ENCODE measurements at places on chromosomes 5 and 9.

DNA sequence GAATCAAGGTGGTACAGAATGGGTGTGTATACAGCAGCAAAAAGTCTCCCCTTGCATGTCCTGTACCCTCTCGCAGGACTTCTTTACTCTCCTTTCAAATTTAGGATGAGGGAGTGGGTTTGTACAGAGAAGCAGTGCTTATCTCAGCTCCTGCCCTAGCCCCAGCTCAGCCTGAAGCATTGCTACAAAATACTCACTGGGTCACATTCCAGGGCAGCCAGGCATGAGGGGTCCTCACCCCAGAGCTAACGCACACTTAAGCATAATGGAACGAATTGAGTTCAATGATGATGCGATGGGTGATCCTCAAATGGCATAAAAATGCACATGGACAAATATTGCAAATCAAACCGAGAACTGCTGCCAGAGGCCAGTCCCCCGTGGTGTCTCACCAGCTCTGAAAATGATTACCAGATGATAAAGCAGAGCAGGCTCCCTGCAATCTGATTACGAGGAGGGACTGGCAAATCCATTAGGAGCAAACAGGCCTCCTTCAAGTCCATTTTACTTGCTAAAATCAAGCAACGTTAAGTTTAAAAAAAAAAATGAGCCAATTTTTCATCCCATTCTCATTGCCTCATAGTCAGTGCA is 231.6 kb upstream of the TAS2R1 start:
- DNase-seq = no peak

GRCh38 chr5:41748631-41749030 is 121.6 kb downstream of the OXCT1 start:
- DNase-seq = no peak

- DNase-seq = peak; percentile 36
Observed at GRCh38 chr5:56123531-56124243, 109.4 kb downstream of the ANKRD55 start.

DNA sequence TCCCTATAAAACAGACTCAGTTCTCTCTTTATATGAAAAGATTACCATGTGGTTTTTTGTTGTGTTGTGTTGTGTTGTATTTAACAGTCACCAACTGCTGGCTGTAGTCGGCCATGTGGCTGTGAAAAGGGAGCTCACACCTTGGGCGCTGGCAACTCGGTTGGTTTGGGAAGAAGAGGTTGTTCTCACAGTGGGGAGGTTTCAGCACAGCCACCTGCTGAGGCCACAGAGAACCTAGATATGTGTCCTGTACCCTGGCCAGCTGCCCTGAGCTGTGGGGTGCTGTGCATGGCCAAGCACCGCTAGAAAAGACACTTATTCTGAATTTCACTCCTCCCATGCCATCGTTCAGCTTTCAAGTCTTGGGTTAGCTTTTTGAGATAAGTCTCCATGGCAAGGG is 58.8 kb downstream of the SYK start:
- DNase-seq = no peak

DNA sequence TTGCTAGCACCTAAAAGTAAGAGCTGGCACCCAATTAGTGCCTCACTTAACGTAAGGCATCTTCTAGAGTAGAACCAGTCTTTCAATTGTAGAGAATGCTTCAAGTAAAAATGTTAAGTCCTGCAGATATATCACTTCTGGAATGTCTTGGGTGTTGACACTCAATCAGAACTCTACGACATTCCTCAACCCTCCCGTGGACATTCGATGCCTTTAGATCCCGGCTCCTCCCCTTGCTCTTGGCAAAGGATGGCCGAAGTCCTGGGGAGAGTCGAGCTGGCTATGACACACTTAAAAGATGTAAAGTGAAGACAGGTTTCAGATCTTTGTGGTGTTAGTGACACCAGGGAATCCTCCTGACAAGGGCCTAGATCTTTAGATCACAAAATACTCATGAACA is 87.5 kb upstream of the ERCC6L2 start:
- DNase-seq = no peak

- no peak for DNase-seq
Observed at GRCh38 chr9:123812984-123813383, 116.9 kb downstream of the DENND1A start.

DNA sequence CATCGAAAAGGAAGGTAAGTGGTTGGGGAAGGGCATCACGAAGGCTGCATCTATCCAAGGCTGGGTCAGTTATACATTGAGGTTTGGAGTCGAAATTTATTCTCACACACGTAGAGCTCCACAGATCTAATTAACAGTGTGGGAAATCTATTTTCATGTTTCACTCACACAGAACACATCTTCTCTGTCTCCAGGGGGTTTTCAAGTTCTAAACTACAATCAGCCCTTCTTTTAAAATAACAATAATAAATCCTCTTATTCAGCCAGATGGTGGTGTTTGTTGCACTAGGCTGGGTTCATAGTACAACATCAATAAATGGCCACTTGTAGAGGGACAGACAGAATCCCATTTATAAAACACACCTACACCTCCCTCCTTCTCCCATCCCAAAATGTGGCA is 174.5 kb upstream of the KLF9 start:
- DNase-seq = no peak

DNA sequence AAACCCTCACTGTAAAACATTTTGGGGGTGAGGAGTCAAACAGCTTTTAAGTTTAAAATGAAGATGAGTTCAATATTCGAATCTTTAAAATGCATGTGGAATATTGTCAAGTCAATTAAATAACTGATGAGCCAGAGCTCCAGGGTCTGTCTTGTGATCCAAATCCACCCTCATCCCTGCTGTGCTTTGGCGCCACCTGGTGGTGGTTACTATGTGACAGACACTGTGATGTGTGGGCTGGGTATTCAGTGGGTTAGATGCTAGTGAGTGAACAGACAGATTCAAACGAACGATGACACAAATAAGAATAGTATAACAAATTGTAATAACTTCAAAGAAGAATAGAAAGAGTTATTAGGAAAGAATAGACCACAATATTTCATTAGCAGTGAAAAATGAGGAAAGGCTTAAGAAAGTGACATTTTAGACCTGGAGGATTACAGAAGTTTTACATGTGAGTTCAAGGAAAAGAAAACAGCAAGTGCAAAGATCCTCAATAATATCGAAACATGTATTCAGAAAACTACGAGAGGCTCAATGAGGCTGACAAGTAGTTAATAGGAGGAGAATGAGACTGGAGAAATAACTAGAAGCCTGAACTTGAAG is 51.4 kb upstream of the CHSY3 start:
- DNase-seq = peak; percentile 97

GRCh38 chr9:27059412-27059811 is 49.6 kb upstream of the TEK start:
- no peak for DNase-seq

DNA sequence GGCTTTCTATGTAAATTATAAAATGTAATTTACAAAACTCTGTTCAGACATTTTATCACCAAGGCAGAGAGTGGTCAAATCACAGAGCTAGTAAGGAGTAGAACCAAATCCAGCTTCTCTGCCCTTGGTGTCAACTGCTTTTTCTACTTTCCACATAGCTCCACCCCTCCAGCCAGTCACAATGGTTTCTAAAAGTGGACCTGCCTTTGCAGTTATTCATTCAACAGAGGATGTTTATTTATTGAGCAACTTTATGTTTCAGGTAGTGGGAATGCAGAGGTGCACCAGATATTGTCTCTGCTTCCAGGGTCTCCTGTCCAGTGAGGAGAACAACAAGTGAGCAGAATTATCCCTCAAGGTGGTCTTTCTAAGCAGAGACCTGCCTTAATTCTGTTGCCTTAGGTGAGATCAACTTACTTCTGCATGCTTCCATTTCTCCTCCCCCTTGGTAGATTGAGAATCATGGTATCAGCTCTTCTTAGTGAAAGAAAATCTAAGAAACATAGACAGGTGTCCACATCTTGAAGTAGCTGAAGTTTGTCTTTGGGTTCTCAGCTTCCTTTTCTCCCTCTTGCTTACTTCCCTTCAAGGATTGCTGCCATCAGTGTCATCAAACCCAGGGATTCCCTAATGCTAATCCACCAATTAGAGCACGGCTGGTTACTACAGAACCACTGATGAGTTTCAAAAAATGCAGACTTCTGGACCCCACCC is 17.2 kb upstream of the PDCD1LG2 start:
- no peak for DNase-seq

DNA sequence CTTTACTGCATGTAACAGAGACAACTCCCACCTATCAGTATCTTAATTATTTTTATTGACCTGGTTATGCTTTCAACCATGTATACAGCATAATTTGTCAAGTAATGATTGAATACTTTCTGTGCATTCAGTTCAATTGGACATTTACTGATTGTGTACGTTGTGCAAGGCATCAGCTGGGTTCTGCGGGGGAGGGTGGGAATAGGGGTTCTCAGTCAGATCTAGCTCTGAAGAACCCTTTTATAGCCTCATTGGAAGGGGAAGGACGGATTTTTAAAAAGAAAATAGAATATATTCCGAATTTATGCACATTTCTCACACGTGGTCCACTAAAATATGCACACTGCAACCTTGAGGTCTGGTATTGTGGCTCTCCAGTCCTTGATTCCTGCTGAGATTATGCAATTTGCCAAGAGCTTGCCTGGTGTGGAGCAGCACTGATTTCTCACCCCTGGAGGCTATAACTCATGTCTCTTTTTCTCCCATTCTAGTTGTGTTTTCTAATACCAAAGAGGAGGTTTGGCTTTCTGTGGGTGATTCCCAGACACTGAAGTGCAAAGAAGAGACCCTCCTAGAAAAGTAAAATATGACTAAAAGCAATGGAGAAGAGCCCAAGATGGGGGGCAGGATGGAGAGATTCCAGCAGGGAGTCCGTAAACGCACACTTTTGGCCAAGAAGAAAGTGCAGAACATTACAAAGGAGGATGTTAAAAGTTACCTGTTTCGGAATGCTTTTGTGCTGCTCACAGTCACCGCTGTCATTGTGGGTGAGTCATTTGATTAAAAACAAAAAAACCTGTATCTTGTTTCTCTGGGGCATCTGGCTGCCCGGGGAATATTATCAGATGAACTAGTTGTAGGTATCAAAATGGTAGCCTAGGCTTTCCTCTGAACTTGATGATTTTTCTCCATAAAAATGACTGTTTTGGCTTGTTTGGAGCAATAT is 1.7 kb downstream of the SLC1A3 start:
- no peak for DNase-seq

- no peak for DNase-seq
Observed at GRCh38 chr9:106307670-106308069, 555.3 kb upstream of the ZNF462 start.

GRCh38 chr5:151008906-151009305 is 11.5 kb upstream of the GPX3 start:
- no peak for DNase-seq

- no peak for DNase-seq
Observed at GRCh38 chr9:68643901-68644809, 60.9 kb upstream of the PIP5K1B start.

DNA sequence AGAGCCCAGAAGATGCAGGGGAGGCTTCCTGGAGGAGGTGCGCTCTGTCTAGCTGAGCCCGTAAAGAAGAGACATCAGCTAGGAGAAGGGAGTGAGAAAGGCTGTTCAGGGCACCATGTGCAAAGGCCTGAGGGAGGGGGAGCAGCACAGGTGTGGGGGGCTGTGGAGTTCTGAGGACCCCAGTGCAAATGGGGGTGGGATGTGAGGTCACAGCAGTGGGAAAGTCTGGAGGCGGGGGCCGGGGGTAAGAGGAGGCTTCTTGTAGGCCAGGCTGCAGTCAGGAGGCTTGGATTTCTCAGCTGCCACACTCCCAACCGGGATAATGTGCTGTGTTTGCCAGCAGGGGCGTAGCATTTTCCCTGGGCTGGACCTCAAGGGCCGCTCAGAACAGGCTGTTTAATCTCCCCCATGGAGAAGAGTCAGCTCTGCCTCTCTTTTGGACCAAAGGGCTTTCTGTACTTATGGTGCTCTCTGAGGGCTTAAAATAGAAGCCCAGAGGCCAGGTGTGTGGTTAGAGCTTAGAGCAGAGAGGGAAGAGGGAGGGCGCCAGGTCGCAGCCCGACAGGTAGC is 5.7 kb downstream of the NEURL1B start:
- no peak for DNase-seq

DNA sequence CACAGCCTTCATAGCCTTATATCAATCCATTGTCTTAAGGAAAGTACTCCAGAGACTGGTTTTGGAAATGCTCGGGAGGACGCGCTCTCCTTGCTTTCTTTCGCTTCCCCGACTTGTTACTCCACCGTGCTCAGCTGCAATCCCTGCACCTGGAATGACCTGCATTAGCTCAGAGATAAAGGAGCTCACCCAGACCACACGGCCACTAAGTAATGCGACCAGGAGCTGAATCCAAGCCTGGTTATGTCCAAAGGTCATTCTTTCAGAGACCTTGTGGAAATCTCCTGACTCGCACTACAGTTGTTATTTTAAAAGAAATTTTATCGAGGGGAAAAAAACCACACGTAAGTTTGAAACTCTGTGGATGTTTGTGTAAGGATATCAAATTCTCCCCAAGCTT is 135.3 kb upstream of the DPYSL3 start:
- DNase-seq = no peak

DNA sequence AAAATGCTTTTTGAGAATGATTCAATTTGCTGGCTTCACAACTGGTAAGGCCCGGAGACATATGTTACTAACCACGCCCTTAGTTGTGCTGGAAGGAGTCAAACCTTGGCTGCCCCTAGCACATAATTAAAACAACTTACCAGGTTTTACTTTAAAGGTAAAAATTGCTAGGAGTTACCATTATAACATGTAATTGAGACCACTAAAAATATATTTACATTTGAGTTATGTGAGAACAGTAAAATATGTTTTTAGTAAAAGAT is 435.6 kb upstream of the CDH9 start:
- DNase-seq = no peak

GRCh38 chr5:138349852-138350562 is 2.5 kb upstream of the KDM3B start:
- DNase-seq = no peak

- no peak for DNase-seq
Observed at GRCh38 chr5:80193401-80193800, 62.4 kb downstream of the SERINC5 start.

DNA sequence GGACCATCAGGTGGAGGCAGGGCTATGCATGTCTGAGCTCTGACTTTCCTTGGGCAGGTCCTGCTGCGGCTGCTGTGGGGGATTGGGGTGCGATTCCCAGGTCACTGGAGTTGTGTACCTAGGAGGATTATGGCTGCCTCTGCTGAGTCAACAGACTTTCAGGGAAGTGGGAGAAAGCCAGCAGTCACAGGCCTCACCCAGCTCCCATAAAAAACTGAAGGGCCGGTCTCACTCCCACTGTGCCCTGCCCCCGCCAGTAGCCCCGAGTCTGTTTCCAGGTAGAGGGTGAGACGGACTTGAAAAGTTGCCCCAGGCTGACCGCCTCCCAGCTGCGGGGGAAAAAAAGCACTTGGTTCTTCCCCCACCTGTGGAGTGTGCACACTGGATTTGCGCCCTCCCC is 76.7 kb downstream of the FAM170A start:
- no peak for DNase-seq

DNA sequence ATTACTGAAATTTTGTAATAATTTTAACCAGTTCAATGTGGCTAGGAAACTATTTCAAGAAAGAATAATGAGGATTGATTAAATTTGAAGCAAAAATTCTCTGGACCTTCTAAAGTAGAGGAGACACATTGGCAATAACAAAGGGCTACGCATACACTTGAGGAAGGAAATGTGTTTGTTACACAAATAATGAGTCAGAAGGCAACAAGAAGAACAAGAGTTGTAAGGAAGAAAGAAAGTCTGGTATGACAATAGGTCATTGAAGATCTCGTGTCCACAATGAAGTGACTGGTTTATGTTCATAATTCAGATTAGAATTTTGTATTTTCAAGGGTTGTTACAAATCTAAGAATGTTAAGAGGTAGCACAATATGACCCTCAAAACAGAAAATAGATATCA is 25.8 kb downstream of the ST8SIA4 start:
- DNase-seq = no peak

Data from omental fat pad (tissue), 4 donors.